ENCODE measurements at places on chromosomes 6 and 20.
A peak's percentile ranks its signal among the peaks of the same experiment; 100 is the strongest.

- DNase-seq = no peak
Measured at GRCh38 chr6:83633149-83633548, 75.8 kb downstream of the SNAP91 start.

- DNase-seq = peak; percentile 14
Measured at GRCh38 chr6:72322771-72323170, 299.1 kb upstream of the KCNQ5 start.

DNA sequence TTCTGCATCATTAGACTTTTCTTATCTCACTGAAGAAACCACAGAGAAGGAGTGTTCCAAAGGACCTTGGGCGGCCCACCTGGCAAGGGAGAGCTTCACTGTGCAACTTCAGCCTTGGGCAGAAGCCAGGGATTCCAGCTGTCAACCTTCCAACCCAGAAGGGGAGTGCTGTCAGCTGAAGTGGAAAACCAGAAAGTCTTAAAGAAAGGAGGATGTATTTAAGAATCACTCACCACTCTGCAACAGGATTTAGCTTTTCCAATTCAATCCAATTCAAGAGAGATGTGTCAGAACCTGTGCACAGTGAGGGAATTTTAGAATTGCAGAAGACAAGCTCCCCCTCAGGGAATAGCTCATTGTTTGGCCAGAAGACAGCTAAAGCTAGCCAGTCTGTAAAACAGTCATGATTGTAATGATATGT, 553.7 kb downstream of the CD83 start:
- DNase-seq = peak; percentile 92

DNA sequence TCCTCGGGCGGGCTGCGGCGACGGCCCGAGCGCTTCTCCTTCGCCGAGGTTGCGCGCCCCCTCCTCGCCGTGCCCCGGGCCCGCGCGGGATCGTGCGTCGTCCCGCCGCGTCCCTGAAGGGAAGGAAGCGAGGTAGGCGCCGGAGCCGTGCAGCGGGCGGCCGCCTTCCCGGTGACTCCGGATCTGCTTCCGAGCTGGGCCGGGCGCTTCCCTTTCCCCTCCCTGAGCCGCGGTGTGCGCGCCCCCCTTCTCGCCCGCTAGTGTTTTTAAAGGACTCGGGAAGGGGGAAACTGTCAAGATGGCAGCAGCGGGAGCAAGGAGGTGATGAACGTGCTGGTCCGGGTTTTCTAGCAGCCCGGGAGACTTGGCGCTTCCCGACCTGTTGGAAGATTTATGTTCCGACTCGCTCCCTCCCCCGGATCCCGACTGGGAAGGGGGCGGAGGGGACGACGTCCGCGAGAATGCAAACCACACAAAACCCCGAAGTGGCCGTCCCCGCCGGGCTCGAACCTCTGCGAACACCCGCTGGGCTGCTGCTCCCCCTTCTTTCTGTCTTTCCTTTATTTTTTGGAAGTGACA, 744 bp upstream of the FOXO3 start:
- DNase-seq = peak; percentile 89

DNA sequence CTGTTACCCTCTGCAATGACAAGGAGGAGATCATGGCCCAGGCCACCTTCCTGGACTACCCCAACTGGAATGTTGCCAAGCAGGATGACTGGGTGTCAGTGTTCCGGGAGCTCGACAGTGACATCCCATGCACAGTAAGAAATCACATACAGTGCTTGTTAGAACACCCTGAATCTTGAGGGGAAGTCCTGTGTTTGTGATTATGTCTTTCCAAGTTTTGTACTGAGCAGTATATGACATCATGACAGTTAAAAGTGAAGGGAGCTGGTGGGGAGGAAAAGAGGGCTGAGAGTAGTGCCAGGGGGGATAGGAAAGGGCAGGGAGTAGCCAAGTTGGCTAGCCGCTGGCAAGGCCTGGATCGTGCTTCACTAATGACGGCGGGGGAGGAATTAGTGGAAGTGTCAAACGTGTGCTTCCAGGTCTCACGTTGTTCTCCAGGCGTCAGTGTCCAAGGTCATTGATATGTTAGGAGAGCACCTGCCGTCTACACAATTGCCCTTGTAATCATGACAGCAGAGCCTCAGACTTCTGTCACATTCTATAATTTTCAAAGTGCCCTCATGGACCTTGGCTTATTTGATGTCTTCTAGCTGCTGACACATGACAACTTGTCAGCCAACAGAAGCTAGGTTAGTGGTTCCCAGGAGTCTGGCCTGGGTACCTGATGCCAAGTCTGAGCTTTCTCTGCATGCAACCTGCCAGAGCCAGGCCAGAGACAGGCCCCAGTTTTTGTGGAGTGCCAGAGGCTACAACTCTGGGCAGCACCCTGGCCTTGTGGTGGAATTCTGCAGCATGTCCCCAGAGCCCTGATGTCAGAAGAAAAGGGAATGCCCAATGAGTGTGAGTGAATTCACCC, 18.8 kb downstream of the CFAP61 start:
- no peak for DNase-seq

DNA sequence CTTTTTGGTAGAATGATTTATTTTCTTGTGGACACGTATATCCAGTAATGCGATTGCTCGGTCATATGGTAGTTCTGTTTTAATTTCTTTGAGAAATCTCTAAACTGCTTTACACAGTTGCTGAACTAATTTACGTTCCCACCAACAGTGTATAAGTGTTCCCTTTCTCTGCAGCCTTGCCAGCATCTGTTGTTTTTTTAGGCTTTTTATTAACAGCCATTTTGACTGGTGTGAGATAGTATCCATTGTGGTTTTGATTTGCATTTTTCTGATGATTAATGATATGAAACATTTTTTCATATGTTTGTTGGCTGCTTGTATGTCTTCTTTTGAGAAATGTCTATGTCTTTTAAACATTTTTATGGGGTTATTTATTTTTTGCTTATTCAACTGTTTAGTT, 196.7 kb downstream of the MOXD1 start:
- no peak for DNase-seq

- DNase-seq = no peak
Measured at GRCh38 chr20:52652271-52652670, 319.9 kb upstream of the TSHZ2 start.

DNA sequence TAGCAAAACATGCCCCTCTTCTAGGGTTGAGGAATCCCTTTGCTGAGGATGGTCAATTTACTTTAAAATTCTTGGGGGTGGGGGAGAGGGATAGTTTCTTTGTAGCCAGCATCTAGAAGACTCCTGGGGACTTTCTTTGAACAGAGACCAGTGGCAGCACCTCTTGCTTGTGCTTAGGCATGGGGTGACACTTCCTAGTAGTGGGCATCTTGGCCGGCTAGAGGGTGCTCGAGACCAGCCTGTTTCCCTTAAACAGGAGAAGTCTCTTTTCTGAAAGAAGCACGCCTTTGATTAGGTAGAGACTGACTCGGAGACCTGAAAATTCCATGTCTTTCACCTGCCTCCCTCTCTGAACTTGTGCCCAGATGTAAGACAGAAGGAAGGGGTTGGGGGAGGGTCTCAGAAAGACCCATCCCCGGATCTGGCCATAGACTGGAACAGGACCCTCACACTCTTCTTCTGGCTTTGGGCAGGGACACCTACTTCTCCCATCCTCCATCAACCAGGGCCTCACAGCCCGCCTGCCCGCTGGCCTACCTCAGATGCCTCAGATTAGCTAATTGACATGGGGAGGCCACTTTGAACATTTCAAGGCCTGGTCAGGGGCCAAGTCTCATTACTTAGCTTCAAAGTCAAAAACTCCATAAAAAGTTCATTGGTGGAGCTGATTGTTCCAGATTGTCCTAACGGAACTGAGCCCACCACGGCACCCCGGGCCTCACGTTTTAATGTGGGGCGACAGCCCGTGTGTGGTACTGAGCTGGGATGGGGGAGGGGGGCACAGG, 172.2 kb downstream of the CDC5L start:
- DNase-seq = no peak

- no peak for DNase-seq
Measured at GRCh38 chr6:68726992-68727391, 91.9 kb downstream of the ADGRB3 start.

- DNase-seq = no peak
Measured at GRCh38 chr6:24763578-24763977, 11.2 kb upstream of the GMNN start.

- no peak for DNase-seq
Measured at GRCh38 chr6:41780551-41781365, at the start of gene PRICKLE4. PRICKLE4 (plus strand) TSS chr6:41780782; CDS start chr6:41783474, 2,692 bp downstream.

GRCh38 chr20:50314678-50315335, 124.2 kb downstream of the CEBPB start:
- DNase-seq = no peak

- no peak for DNase-seq
Measured at GRCh38 chr6:139542351-139542750, 167.9 kb upstream of the CITED2 start.

GRCh38 chr6:155408981-155409380, 46.7 kb downstream of the NOX3 start:
- no peak for DNase-seq

GRCh38 chr20:29873946-29874345, 1383.5 kb upstream of the DEFB115 start:
- DNase-seq = peak; percentile 24

- DNase-seq = no peak
Measured at GRCh38 chr6:62974452-62974851, 236.8 kb upstream of the FKBP1C start.

- DNase-seq = no peak
Measured at GRCh38 chr20:58523072-58523970, 8.1 kb upstream of the APCDD1L start.

- DNase-seq = no peak
Measured at GRCh38 chr6:4294636-4295035, 159.3 kb upstream of the ECI2 start.

DNA sequence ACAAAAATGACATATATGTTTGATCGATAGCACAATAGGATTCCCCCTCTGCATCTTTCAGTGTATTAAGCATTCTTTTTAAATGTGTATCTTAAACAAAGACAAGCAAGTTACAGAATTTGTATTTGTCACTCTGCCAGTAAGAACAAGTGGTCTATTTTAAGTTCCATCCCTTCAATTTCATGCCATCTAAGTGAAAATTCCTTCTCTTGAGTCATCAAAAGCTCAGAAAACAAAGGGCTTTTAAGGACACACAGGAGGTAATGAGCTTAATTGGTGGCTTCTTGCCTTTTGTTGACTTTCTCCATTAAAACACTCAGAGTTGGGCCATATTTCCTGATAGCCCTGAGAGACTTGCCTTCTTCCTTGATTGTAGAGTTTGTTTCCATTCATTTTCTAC, 547.8 kb downstream of the TENT5A start:
- DNase-seq = peak; percentile 66

- no peak for DNase-seq
Measured at GRCh38 chr20:5722927-5723326, 27.3 kb upstream of the SHLD1 start.

GRCh38 chr6:108734271-108734922, 113.8 kb upstream of the ARMC2 start:
- DNase-seq = no peak

DNA sequence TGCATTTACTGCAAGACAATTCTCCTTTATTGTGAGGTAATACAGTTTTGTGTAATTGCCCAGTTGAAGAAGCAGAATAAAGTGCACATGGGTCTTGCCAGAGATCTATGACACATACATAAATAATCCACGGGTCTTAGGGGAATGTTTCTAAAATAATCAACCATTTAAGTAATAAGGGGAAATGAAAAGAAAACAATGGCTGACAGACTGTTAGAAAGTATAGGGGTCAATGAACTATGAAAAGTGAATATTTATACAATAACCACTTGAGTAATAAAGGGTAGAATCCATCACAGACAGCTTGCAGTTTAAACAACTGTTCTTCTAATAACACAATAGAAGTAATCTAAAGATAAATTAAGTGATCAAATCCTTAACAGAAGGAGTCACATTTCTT, 477.2 kb downstream of the EYS start:
- no peak for DNase-seq

GRCh38 chr20:42714298-42715141, 475.2 kb downstream of the PTPRT start:
- no peak for DNase-seq

DNA sequence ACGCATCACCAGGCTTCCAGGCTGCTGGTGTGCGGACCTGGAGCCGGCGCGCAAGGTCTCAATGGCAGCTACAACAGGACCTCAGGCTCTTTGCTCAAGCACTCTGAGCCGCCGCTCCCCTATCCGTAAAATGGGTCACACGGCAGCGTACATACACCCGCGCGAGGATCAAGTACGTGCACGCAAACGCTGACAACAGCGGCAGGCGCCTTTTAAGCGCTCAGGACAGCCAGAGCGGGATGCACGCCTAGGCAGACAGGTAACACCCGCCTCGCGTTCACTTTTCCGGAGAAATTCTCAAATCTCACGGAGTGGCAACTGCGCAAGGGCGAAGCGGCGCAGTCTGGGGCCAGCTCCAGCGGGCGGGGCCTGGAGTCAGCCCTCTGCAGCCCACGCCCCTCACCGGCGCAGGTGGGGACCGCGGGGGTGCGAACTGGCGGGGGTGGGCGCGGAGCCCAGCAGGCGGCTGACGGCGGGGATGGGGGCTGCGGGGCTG, 535 bp downstream of the EXOC2 start:
- DNase-seq = peak; percentile 15

DNA sequence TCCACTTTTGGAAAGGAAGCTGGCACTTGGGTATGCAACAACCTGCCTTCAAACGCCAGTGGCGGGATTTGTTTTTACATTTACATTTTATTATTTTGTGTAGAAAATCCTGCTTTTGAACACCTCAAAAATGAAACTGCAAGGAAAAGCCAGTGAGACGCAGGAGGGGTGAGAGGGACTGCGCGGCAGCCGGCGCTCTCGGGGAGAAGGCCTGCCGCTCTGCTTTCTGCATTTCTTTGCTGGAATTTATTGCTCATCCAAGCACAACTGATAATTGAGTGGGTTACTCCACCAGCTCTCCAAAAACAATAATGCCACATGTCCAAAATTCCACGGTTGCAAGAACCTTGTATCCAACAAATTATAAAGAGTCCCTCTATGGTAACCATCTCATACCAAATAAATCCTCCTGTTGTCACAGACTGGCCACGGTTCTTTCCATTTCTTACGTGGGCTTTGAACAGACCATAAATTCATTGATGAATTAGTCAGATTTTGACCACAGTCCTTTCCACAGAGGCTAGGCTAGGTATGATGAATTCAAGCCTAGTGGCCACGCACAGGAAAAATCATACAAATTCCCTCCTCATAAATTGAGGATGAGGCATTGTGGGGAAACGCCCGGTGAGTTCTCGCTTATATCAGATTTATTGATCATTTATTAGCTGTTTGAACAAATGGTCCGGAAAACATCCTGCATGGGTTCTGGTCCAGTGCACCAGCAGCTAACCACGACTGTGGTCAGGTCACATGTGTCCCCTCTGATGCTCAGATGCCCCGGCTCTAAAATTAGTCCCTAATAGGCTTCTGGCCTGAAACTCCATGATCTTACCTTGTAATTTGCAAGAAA, 31.6 kb upstream of the FOXC1 start:
- DNase-seq = peak; percentile 29

DNA sequence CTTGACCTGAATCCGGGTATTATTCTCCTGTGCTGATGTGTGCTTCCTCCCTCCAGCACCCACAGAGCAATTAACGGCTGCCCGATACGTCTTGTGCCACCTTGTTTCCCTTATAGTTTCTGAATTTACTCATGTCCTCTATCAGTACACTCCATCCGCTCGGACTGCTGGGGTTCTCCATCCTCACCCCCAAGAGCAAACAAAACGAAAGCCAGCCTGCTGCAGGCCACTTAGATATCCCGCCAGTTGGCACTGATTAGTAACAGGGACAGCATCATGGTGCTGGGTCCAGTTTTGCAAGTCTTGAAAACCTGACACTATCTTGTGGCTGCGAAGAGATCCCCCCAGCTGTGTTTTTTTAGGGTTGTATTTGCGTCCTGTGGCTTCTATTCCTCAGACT, 71.8 kb downstream of the SSR1 start:
- no peak for DNase-seq

- peak; percentile 51 for DNase-seq
Measured at GRCh38 chr20:51760905-51761546, 7.2 kb downstream of the ATP9A start.
